ENCODE measurements at places on chromosomes 6 and 20. TPM values are rescaled to one million over a fixed set of nuclear protein-coding genes. Genes with fewer than 3 reads are reported as not detected.

SPACA1 gene
- not detected for total RNA-seq

PHF20 gene
- 61.0 TPM for total RNA-seq

POU5F1 gene
- total RNA-seq: 2.8 TPM

NOX3 gene
- total RNA-seq: not detected

SIRPA gene
- 34.6 TPM for total RNA-seq

EMILIN3 gene
- 4.1 TPM for total RNA-seq

FERMT1 gene
- 0.77 TPM for total RNA-seq

BTN1A1 gene
- total RNA-seq: not detected

VWA7 gene
- 0.88 TPM for total RNA-seq

ZNF165 gene
- total RNA-seq: not detected

- DNase-seq: no peak
Measured at GRCh38 chr6:148455225-148455624, 112.6 kb downstream of the SASH1 start.

DNA sequence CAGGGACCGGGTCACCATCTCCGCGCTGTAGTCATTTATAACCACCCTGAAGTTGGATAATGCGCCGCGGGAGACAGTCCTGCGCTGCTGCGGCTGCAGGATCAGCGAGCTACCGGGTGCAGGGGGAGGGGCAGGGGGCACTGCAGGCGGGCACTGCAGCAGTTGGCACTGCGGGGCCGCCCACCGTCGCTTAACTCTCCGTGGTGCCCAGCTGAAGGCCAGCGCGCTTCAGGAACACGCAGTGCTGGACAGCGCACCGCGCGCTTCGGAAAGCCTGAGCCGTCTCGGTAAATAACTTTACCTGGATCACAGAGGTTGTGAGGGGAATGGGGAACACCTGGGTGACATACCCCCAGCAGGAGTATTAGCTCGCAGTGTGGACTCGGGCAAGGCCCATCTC is 12.4 kb upstream of the LRFN2 start:
- DNase-seq: no peak

- no peak for DNase-seq
Measured at GRCh38 chr20:14451458-14451857, 114.0 kb upstream of the FLRT3 start.

DNA sequence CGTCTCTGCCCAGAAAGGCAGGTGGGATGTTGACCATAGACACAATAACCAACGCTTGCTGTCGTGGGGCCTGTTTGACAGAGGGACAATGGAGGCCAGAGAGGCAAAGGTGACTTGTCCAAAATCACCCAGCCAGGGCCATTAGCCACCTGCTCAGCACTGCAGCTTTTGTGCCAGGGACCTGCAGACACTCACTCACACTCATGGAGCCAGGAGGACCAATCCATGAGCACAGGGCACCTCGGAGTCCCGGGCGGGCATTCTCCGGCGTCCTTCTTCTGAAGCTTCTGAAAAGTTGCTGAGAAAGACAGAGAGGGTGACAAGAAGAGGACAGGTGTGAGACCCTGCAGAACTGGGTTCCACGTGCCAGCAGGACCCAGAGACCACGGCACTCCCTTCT is 45.4 kb upstream of the SLCO4A1 start:
- no peak for DNase-seq

- no peak for DNase-seq
Measured at GRCh38 chr20:53943522-53944291, 126.7 kb downstream of the BCAS1 start.

- no peak for DNase-seq
Measured at GRCh38 chr6:21935561-21936028, 342.0 kb downstream of the SOX4 start.

DNA sequence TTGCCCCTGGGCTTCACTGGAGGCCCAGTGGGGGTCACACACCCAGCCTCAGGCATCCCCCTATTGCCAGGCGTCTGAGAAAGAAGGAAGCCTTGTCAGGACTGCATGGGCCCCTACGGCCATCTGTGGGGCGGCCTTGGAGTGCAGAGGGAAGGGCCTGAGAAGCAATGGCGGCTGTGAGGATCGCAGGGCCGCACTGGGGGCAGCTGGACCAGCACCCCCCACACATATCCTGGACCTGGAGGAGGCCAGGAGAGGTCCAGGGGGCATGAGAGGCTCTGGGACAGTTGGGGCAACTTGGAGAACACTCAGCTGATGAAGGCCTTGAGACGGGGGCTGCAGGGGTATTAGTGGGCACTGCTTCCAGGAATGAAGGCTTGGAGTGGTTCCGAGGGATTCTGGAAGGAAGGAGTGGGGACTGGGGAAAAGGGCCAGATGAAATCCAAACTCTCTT is 16.5 kb downstream of the MDFI start:
- no peak for DNase-seq

- no peak for DNase-seq
Measured at GRCh38 chr6:119340796-119341487, 8.6 kb downstream of the MAN1A1 start.

GRCh38 chr6:6981681-6982322 is 126.0 kb upstream of the RREB1 start:
- DNase-seq: no peak

GRCh38 chr6:129050086-129050485 is 167.1 kb downstream of the LAMA2 start:
- DNase-seq: no peak

GRCh38 chr20:45060294-45060693 is 40.6 kb downstream of the KCNS1 start:
- no peak for DNase-seq

DNA sequence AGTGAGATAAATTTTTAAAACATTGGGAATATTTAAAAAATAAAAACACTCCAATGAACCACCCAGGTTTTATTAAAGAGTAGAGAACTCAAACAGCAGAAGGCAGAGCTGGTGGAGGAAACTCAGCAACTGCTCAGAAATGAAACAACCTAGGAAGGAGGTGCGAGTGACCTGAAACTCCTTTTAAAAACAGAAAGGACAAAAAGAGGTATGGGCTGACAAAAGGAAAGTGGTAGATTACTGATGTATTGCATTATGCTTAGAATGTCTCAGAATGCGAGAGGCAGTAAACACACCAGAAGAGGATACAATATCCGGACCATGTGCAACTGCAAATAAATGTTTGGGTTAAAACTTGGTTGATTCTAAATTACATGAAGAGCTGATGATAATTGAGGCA is 97.6 kb downstream of the ESR1 start:
- DNase-seq: no peak

DNA sequence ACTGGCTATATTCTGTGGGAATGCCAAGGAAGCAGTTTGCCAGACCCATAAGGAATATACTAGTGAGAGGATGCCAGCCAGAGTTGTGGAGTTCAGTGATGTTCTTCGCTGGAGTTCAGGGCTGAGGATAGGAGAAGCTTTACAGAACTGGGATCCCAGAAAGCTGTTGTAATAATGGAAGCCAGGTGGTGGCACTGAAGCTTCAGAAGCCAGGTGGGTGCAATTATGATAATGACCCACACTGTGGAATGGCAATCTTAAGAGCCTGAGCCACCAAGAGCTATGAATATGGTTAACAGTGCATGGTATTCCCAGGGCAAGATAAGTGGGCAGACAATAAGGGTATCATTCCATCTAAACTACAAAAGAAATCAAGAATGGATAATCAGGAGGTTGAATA is 25.1 kb upstream of the ENPP1 start:
- no peak for DNase-seq

DNA sequence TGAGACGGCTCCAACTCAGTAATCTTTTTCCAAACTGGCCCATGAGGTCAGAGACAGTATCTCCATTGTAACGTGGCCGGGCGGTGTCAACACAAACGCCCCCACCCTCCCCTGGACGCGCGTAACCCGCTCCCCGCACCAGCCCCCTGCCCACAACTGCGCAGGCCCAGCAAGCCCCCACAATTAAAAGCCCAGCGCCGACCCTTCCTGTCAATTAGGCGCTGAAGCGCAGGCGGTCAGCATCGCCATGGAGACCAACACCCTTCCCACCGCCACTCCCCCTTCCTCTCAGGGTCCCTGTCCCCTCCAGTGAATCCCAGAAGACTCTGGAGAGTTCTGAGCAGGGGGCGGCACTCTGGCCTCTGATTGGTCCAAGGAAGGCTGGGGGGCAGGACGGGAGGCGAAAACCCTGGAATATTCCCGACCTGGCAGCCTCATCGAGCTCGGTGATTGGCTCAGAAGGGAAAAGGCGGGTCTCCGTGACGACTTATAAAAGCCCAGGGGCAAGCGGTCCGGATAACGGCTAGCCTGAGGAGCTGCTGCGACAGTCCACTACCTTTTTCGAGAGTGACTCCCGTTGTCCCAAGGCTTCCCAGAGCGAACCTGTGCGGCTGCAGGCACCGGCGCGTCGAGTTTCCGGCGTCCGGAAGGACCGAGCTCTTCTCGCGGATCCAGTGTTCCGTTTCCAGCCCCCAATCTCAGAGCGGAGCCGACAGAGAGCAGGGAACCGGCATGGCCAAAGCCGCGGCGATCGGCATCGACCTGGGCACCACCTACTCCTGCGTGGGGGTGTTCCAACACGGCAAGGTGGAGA is at the start of the genes HSPA1A and HSPA1L:
Gene HSPA1A (plus strand): TSS at position 519 of the 814 bp plus-strand sequence. CDS start 214 bp downstream, at position 733.
Gene HSPA1L (minus strand): TSS at position 259 of the 814 bp plus-strand sequence. CDS start 3,311 bp downstream, outside the sequence.
- peak; percentile 98 for DNase-seq

DNA sequence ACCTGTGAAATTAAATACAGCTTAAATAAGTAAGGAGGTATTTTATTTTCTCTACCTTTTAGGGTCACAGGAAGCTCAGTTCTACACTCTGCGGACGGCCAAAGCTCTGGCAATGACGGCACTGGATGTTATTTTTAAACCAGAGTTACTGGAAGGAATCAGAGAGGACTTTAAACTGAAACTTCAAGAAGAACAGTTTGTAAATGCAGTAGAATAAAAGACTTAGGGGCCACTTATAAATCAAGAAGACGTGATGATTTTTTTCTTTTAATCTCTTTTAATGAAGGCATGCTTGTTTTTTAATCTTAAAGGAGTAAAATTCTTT is 16.2 kb downstream of the PM20D2 start:
- peak; percentile 28 for DNase-seq

GRCh38 chr6:108689272-108690161 is 128.8 kb downstream of the FOXO3 start:
- peak; percentile 82 for DNase-seq

DNA sequence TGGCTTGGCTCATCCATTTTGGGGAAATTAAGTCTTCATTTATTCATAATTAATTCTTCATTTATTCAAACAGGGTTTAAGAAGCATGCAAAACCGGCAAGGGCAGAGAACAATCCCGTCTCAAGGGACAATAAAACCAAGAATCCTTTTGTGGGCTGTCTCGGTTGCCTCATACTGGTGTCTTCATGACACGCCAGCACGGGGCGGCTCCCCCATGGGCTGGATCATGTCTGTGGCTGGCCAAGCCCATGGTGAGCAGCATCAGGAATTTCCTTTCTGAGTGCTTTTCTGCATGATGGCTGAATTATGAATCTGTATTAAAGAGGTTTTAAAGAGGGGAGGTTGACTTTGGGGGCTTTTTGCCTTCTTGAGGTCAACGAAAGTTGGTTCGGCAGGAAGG is 38.3 kb upstream of the DUSP22 start:
- DNase-seq: no peak

DNA sequence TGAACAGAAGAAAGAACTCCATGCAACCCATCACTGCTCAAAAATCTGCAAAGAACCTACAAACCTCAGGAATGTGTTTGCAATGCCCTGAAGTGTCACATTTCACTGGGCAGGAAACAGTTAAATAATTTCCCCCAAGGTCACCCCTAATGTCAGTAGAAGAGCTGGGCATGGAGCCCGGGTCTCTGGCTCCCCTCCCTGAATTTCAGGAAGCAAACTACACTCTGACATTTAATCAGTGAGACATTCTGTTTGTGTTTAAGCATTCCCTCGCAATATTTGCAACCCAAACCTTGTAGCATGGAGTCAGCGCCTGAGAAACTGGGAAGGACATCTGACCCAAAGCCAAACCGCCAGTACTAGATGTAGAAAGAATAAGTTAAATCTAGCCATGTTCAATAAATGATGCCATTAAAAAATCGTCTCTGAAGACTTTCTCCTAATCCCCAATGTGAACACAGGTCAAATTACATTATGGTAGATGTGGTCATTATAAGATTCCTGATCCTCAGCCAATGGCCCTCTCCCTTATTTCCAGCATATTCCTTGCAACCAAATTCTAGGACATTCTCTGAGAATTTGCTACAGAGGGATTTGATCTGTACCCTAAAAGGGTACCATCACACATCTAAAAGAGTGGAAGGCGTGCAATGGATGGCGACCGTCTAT is 91.2 kb upstream of the ADTRP start:
- DNase-seq: no peak

DNA sequence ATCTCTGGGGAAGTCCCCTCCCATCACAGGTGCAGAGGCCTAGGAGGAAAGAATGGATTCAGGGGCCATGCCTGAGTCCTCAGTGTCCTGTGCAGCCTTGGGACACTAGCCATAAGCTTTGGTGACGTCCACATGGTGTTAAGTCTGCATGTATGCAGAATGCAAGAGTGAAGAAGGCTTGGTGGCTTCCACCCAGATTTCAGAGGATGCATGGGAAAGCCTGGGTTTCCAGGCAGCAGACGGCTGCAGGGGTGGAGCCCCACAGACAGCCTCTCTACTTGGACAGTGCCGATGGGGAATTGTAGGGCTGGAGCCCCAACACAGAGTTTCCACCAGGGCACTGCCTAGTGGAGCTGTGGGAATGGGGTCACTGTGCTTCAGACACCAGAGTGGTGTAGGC is 117.1 kb upstream of the NRN1 start:
- no peak for DNase-seq

GRCh38 chr20:63567386-63568169 is 6.5 kb downstream of the HELZ2 start:
- no peak for DNase-seq

- no peak for DNase-seq
Measured at GRCh38 chr6:90918361-90918760, 331.5 kb upstream of the MAP3K7 start.

- no peak for DNase-seq
Measured at GRCh38 chr6:169960521-169960885, 209.1 kb downstream of the ERMARD start.

GRCh38 chr20:56395166-56395565 is 2.7 kb downstream of the CSTF1 start:
- DNase-seq: no peak

DNA sequence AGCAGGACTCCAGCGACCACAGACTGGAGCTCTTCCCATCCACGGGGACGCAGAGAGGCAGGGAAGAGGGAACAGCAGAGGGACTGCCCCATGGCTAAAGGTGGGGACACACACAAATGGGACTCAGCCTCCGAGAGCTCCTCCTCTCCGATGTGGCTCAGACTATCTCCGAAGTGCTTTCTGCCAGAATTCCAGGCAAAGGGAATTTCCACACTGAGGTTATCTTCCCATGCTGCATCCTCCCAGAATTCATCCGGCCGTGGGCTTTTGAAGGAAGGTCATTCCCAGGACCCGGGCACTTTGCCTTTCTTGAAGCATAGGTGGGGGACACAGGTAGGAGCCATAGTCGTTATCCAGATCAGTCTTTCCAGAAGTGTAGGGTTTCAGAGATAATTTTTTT is 67.9 kb downstream of the SULF2 start:
- no peak for DNase-seq

- DNase-seq: no peak
Measured at GRCh38 chr6:151027295-151027747, 161.8 kb downstream of the MTHFD1L start.
